Activated T-cell treated with anti-CD3 and anti-CD28 coated beads, Interleukin-2, amount 50 U/mL, for 72 hours (primary cell): ENCODE measurements at places on chromosomes 16 and 17. TPM values are rescaled to one million over a fixed set of nuclear protein-coding genes. Genes with fewer than 3 reads are reported as not detected.
A peak's percentile ranks its signal among the peaks of the same experiment; 100 is the strongest.

DNA sequence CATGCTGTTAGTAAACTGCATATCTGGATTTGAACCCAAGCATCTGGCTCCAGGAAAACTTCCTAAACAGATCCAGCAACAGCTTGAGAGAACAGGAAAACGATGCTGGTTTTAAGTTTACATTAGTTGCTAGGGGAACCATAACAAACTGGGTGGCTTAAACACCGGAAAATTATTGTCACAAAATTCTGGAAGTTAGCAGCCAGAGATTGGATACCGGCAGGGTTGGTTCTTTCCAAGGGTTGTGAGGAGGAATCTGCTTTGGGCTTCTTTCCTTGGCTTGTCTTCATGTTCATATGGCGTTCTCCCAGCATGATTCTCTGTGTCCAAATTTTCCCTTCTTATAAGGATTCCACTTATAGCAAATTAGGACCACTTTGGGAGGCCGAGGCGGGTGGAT is 276.9 kb upstream of the TOM1L1 start:
- no peaks in the 10 kb centered on the region for H3K27me3 ChIP-seq
- no peak for DNase-seq
- no peak overlapping the region for H3K27ac ChIP-seq
- no peak overlapping the region for H3K4me3 ChIP-seq
- no peaks in the 10 kb centered on the region for H3K36me3 ChIP-seq

DNA sequence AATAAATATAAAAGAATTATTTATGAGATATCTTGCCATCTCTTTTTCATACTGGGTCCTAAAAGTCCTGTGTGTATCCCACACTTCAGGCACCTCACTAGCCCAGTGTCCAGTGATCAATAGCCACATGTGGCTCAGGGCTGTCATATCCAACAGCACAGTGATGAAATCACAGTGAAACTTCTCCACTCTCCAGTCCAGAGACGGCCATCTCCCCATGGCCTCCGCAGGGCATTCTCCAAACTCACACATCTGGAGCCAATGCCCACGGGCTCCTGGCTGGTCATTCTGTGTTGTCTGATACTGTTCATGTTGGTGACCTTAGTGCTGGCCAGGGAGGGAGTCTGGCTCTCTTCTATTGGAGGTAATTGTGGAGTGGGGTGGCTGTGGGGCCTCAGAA is 125.2 kb upstream of the SDK2 start:
- no peak for DNase-seq
- H3K4me3 ChIP-seq = no peak overlapping the region
- no peaks in the 10 kb centered on the region for H3K4me1 ChIP-seq

DNA sequence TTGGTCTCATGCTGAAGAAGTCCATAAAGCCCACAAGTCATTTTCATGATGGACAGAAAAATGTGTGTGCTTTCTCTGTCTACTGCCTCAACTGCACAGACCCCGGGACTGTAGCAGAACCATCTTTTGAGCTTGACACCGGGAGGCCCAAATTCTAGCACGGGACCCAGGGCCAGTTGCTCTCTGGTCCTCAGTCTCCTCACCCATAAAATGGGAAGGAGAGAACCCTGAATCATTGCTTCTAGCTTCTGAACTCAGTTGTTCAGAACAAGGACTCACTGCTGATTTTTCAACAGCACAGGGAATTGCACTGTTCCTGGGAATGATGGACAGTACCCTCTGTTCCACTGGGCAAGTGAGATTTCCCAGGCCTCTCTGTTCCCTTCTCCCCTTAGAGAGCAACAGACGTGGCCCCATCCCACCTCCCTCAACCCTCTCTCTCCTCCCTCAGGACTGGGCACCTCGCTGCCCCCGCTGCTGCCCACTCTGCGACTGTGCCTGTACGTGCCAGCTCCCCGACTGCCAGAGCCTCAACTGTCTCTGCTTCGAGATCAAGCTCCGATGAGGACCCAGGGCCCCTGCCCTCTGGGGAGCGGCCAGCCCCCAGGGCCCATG is 2.2 kb upstream of the ALDOA start:
- peaks cover 25% of the 10 kb centered on the region for H3K4me1 ChIP-seq
- H3K36me3 ChIP-seq = peaks cover 20% of the 10 kb centered on the region
- H3K4me3 ChIP-seq = peak overlapping the region; percentile 99
- no peak for DNase-seq

DNA sequence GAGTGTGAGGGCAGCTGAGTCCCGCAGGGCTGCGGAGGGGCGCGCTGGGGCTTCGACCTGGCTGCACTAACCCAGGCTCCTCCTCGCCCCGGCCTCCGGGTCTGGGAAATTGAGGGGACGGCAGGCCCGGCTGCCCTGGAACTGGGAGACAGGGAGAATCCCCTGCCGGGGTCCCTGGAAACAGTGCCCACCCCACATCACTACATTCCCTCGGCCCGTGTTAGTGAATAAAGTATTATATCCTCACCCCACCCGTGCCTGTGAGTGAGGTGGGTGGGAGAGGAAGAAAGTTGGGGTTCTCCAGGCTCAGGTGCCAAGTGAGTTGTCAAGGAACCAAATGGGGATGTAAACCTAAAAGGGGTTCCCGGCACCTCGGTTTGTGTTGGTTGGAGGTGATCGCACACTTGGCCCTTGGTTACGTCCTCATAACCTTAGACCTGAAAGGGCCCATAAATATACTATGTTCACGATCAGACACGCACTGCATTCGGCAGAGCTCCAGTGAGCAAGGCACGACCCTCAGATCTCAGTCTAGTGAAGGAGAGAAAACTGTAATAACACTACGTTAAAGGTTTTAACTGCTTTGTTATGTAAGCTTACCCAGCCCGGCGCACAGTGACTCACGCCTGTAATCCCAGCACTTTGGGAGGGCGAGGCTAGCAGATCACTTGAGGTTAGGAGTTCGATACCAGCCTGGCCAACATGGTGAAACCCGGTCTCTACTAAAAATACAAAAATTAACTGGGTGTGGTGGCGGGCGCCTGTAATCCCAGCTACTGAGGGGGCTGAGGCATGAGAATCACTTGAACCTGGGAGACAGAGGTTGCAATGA is 11.2 kb downstream of the ZNF771 start:
- DNase-seq = no peak
- no peaks in the 10 kb centered on the region for H3K27me3 ChIP-seq
- H3K4me1 ChIP-seq = peaks cover 32% of the 10 kb centered on the region

GRCh38 chr16:58124601-58124915 is 4.6 kb downstream of the CFAP20 start:
- DNase-seq = no peak
- H3K27ac ChIP-seq = peak overlapping the region; percentile 40
- H3K4me1 ChIP-seq = peaks cover 54% of the 10 kb centered on the region
- H3K4me3 ChIP-seq = no peak overlapping the region
- H3K36me3 ChIP-seq = peaks cover 2% of the 10 kb centered on the region

- peaks cover 24% of the 10 kb centered on the region for H3K27me3 ChIP-seq
- H3K36me3 ChIP-seq = no peaks in the 10 kb centered on the region
- H3K4me1 ChIP-seq = no peaks in the 10 kb centered on the region
- H3K27ac ChIP-seq = no peak overlapping the region
- no peak for DNase-seq
Measured at GRCh38 chr17:74153456-74153810, 50.0 kb upstream of the RPL38 start.

- H3K27me3 ChIP-seq = no peaks in the 10 kb centered on the region
- H3K4me3 ChIP-seq = no peak overlapping the region
- H3K4me1 ChIP-seq = peaks cover under 1% of the 10 kb centered on the region
- H3K27ac ChIP-seq = no peak overlapping the region
Measured at GRCh38 chr17:81267390-81268067, 27.6 kb downstream of the SLC38A10 start.

- no peaks in the 10 kb centered on the region for H3K27me3 ChIP-seq
- peaks cover 24% of the 10 kb centered on the region for H3K36me3 ChIP-seq
- DNase-seq = no peak
- H3K4me1 ChIP-seq = no peaks in the 10 kb centered on the region
Measured at GRCh38 chr17:61852857-61853256, 10.5 kb downstream of the BRIP1 start.

Gene KRTAP9-2
- total RNA-seq = not detected

Gene CD300H
- total RNA-seq = not detected

GRCh38 chr16:27374221-27374803 is 27.7 kb upstream of the IL21R start:
- H3K27ac ChIP-seq = no peak overlapping the region
- H3K27me3 ChIP-seq = no peaks in the 10 kb centered on the region
- DNase-seq = no peak
- peaks cover 14% of the 10 kb centered on the region for H3K36me3 ChIP-seq
- no peak overlapping the region for H3K4me3 ChIP-seq

Gene NOD2
- total RNA-seq = 11.3 TPM

DNA sequence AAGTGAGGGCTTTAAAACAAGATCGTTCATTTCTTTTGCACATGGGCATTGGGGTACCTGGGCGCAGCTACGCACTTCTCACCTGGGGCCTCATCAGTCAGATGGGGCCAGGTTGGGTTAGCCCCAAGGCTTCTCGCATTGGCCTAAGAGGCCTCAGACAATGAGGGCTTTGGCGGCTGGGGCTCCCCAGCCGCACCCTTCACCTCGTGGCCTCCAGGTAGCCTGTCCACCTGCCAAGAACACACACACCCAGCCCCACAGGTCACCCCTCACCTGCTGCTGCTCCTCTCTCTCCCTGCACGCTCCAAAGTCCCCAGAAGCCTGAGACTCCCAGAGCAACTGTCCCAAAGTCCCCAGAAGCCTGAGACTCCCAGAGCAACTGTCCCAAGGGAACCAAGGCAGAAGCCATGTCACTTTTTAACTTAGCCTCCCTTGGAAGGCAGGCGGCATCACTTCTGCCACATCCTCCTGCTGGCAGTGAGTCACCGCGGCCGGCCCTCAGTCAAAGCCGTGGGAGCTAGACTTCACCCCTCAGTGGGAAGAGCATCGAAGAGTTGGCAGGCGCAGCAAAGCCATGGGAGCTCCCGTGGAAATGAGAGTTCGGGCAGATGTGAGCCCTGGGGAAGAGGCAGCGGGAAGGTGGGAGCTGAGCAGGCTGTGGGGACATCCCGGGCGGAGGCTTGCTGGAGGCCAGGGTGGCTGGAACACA is 78.9 kb upstream of the PLCG2 start:
- DNase-seq = no peak
- peaks cover 11% of the 10 kb centered on the region for H3K4me1 ChIP-seq
- no peak overlapping the region for H3K27ac ChIP-seq
- H3K4me3 ChIP-seq = no peak overlapping the region
- no peaks in the 10 kb centered on the region for H3K27me3 ChIP-seq

DNA sequence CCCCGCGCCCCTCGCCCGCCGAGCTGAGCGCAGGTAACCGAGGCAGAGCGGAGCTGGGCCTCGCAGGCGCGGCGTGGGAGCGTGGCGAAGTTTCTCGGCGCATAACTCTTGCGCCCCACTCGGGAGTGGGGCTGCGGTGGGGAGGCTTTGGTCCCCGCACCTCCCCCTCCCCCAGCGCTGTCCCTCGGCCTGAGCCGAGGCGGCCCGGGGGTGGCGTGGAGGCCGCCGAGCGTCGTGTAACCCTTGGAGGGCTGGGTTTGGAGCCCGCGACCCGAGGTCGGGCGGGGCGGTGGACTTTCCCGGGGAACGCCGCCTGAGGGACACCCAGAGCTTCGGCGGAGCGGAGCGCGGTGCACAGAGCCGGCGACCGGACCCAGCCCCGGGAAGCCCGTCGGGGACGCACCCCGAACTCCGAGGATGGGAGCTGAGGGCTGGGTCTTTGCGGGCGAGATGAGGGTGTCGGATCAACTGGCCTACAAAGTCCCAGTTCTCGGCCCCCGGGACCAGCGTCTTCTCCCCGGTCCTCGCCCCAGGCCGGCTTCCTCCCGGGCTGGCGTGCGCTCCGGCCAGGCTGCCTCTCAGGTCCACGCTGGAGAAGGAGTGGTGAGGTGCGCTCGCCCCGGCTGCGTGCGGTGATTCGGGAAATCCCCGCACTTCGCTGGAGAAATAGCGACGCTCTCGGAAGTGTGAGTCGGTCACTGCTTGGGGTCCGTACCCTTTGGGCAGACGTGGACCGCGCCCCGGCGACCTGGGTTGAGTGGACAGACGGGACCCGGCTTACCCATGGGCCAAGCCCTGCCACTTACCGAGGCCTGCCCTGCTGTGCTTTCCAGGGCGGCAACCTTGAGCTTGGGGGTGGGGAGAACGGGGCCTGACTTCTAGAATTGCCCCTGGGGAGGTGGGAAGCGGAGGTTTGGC is 168.4 kb downstream of the RAB11FIP4 start:
- H3K4me3 ChIP-seq = peak overlapping the region; percentile 59
- H3K36me3 ChIP-seq = no peaks in the 10 kb centered on the region
- H3K4me1 ChIP-seq = peaks cover 11% of the 10 kb centered on the region

DNA sequence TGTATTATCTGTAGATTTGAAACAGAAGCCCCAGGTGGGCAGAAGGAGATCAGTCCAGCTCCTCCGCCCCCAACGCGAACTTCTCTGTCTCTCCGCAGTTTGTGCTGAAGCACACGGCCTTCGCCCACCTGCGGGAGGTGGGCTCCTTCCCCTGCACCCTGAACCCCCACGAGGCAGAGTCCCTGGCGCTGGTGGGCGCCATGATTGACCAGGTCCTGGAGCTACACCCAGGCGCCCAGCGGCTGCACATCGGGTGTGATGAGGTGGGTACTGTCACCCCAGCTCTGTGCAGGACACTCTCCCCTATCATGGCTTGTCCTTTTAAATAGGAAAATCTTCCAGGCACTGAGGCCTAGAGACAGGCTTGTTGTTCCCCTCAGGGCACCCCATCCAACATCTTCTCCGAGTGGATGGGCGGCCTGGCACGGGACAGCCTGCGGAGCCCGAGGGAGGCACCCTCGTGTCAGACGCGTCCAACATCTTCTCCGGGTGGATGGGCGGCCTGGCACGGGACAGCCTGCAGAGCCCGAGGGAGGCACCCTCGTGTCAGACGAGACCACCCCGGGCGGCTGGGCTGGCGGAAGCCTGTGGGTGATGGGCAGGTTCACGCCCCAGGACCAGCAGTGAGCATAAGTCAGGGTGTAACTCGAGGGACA is 15.3 kb upstream of the OGFOD3 start:
- peaks cover 5% of the 10 kb centered on the region for H3K36me3 ChIP-seq
- H3K4me1 ChIP-seq = peaks cover 18% of the 10 kb centered on the region
- no peaks in the 10 kb centered on the region for H3K27me3 ChIP-seq
